B cell (primary cell): ENCODE measurements at places on chromosomes 2 and 18. TPM values are rescaled to one million over a fixed set of nuclear protein-coding genes. Genes with fewer than 3 reads are reported as not detected.
A peak's percentile ranks its signal among the peaks of the same experiment; 100 is the strongest.

GRCh38 chr2:238811293-238811692 is 36.6 kb upstream of the TWIST2 start:
- DNase-seq: no peak

DNA sequence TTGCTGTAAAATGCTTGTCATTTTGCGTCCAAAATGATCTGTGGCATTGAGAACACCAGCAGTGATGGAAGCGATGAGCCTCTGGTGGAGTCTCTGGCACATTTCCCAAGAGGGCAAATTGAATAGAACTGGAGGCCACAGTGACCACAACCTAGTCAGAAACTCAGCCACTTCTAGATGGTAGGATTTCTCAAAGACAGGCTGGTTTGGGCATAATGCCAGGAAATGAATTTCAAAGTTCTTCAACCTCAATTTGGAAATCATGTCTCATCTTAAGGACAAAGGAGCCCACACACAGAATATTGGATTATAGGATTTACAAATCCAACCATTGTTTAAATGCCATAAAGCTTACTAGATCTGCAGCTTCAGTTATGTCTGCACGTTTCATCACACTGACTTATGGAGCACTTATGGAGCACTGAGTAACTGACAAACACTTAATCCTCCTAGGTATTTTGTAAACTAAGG is 132.1 kb downstream of the COL6A3 start:
- DNase-seq: no peak

- no peak for DNase-seq
Observed at GRCh38 chr2:229043681-229044080, 227.4 kb downstream of the PID1 start.

- no peak for DNase-seq
Observed at GRCh38 chr2:65345631-65346030, 86.8 kb downstream of the SPRED2 start.

- DNase-seq: no peak
Observed at GRCh38 chr2:25854613-25855012, 23.7 kb downstream of the ASXL2 start.

GRCh38 chr2:46163804-46164528 is 133.2 kb upstream of the EPAS1 start:
- DNase-seq: no peak

DNA sequence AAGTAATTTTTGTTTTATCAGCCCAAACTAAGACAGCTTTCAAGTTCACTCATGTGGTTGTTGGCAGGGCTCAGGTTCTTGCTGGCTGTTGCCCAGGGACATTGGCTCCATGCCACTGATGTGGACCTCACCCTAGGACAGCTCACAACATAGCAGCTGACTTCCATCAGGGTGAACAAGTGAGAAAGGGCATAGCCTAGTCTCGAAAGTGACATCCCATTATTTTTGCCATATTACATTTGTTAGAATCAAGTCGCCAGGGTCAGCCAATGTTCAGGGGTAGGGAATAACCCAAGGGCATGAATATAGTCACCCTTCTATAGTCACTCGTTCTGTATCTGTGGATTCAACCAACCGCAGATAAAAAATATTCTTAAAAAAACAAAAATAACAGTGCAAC is 10.7 kb upstream of the CWC22 start:
- DNase-seq: no peak

GRCh38 chr18:11995445-11996189 is 14.3 kb downstream of the IMPA2 start:
- DNase-seq: peak; percentile 74

- no peak for DNase-seq
Observed at GRCh38 chr18:36481935-36482334, 184.4 kb downstream of the FHOD3 start.

GRCh38 chr2:8676191-8676920 is 5.5 kb upstream of the ID2 start:
- DNase-seq: no peak

- no peak for DNase-seq
Observed at GRCh38 chr2:173866874-173867618, 98.1 kb downstream of the SP3 start.

DNA sequence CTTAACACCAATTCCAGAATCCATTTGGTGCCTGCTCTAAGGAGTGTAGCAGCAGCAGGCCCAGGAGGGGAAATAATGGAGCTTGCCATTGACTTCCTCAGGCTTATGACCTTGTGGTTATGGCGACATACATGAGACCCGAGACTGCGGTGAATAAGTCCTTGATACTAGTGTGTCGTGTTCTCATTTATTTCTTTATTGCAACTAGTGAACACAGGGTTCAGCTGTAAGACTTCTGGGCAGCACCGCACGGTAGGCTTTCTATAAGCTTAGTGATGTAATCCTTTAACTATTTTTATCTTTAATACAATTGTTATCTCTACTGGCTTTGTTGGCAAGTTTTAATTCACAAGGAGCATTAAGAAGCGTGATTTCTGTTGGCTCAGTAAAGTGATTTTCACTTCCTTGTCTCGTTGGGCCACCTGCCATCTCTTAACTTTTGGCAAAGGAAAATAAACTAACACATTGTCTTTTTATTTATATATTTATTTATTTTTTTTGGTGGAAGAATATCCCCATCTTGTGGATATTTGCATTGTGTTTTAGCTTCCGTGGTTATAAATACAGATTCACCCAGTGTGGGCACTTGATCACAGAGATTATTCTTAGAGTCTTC is 139.8 kb downstream of the LTBP1 start:
- DNase-seq: no peak

- DNase-seq: no peak
Observed at GRCh38 chr2:168116448-168116847, 130.9 kb downstream of the STK39 start.

DNA sequence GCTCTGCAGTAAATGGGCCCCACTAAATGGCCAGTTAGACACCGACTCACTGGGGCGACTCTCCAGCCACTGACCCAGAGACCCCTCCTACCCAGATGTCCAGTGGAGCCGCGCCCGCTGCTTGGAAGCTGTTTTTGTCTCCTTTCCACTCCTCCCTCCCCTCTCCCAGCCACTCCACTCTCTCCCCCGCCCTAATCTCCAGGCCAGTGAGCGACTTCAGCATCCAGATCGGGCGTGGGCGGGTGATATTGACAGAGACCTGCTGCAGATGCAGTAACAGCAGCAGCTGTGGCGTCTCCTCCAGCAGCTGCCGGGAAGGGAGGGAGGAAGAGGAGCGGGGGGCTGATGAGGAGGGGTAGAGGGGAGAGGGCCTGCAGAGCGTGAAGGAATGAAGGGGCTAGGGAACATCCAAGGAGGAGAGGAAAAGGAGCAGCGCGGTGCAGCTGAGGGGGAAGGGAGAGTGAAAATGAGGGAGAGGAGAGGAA is at the start of gene SCN7A:
SCN7A (minus strand) TSS at position 110 of the 485 bp plus-strand sequence. CDS start 16,553 bp downstream, outside the sequence.
- DNase-seq: no peak

DNA sequence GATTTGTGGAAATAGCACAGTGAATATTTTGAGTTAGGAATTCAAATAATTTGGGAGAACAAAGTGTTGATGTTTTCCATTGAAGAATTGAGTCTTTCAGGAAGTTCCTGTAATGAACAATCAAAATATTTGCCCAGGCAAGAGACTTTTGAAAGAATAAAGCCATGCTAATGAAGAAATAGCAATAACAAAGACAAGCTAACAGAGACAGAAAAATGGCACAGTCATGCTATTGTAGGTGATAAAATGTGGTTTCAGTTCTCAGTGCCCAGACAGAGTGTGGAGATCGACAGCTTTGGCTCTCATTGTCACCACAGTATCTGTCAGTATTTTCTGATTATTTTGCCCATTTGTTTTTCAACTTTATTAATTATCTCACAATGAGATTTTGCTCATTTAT is 490.8 kb upstream of the PIK3C3 start:
- DNase-seq: no peak

NOSTRIN gene
- total RNA-seq: not detected in 2 replicates

SLC16A14 gene
- total RNA-seq: 2.4 and 2.7 TPM in 2 replicates

ARHGAP25 gene
- total RNA-seq: 207 and 221 TPM in 2 replicates

ALK gene
- not detected in 2 replicates for total RNA-seq

GDF7 gene
- 14.8 and 15.3 TPM in 2 replicates for total RNA-seq
